Stimulated activated CD4-positive, alpha-beta T cell treated with anti-CD3 and anti-CD28 coated beads, Interleukin-12 subunit alpha, Interleukin-12 subunit beta, amount 100 ng/mL, for 48 hours (primary cell): ENCODE measurements at places on chromosomes 7 and 10.

DNA sequence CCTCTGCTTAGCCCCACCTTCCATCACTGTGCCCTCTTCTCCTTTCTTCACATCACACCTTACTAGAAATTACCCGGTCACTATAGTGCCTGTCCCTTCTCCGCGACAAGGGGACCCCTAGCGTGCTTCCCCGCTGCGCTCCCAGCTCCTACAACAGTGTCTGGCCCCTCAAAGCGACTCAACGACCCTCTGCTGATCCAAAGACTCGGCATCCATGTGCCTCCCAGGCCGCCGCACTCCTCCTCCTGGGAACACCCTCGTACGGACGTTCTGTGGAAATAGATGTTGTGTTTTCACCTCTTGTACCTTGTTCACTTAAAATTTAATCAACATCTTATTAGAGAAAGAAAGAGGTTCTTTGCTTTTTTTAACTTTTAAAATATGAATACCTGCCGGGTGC, 463.5 kb downstream of the DNAJB6 start:
- no peak for DNase-seq

DNA sequence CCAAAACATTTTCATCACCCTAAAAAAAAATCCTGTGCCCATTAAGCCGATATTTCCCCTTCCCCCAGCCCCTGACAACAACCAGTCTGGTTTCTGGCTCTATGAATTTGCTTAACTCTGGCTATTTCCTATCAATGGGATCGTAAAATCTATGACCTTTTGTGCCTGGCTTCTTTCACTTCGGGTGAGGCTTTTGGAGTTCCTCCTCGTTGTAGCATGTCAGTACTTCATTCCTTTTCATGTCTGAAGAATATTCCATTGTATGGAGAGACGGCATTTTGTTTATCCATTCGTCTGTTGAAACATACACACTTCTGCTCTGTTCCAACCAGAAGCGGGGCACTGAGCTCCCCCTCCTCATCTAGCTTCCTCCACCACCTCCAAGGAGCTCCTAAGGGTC, 29.5 kb downstream of the TACC2 start:
- no peak for DNase-seq

DNA sequence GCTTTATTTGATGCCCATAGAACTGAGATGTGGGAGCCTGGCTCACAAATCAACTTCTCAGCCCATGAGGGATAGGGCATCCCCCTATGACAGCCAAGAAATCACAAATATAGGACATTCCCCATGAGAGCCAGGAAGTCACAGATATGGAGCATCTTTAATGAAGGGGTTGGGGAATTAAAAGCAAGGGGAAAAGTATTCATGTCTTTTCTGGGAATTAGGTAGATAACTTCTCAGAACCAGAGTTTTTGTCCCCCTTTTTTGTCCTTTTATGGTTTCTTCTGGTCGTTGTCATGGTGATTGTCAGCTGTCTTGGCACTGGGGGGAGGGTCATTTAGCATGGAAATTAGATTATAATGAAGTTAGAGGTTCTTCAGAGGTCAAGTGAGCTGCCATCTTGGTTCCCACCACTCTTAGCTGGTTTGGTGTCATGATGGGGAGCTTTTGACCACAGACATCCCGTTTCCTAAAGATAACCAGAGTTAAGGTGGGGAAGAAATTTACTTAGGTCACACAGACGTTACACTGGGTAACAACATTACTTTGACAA, 56.9 kb downstream of the NOD1 start:
- DNase-seq, result no peak

DNA sequence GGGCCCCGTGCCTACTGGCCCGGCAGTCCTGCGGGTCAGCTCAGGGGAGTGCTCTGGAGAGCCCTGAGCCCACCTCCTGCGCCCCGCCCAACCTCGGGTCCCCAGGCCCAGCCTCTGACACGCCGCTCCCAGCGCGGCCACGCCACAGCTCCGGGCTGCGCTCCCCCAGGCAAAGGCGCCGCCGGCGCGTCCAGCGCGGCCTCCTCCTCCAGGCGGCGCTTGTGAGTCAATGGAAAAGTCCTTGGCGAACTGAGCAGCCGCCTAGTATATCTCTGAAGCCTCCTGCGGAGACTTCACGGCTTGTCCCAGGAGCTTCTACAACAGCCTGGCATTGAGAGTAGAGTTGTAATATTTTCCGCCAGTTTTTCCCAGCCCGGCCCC, 29.5 kb upstream of the BMS1 start:
- DNase-seq, result peak; percentile 66

GRCh38 chr10:42866115-42866995, 83.8 kb downstream of the BMS1 start:
- DNase-seq, result peak; percentile 28

DNA sequence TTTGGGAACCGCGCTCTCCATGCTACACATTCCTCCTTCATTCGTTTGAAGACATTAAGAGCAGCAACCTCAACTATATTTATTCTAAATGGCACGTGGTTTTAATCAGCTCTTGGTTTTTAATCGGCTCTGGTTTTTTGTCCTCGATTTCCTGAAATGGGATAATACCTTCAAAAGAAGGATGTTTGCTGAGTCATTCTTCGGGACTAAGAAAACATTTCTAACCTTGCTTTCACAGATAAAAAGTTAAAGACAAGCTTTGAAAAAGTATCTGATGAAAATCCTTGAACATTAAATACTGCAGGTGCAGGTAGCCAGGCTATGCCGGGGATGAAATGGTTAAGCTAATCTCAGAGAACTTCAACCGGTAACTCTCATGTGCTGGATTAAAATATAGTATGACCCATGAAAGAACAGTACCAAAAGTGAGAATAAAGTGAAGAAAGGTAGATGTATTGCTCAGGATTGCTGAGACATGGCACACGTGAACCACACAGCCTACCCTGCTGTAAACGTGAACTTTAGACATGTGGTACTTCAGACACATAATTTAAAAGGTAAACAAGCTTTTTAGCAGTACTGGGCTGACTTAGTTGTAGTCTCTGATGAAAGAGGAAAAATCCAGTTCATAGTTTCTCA, 89.1 kb downstream of the PTPRN2 start:
- DNase-seq, result no peak

- no peak for DNase-seq
Measured at GRCh38 chr10:127776816-127777215, 39.8 kb downstream of the FOXI2 start.

DNA sequence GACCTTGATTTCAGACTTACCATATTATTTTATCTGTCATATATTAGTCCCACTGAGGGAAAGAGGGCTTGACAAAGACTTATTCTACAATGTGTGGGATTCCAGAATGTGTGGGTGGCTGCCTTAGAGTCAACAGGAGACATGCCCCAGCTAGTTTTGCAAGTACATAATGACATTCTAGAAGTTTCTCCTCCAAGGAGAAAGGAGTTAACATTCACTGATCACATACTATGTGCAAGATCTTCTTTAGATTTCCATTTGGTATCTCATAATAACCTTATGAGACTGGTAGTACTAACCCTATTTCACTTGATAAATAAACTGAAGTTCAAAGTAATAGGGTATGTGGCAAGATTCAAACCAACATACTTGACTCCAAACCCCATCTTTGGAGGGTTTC, 25.2 kb downstream of the IRF5 start:
- DNase-seq, result no peak

GRCh38 chr7:82740246-82740848, 296.8 kb upstream of the CACNA2D1 start:
- no peak for DNase-seq

DNA sequence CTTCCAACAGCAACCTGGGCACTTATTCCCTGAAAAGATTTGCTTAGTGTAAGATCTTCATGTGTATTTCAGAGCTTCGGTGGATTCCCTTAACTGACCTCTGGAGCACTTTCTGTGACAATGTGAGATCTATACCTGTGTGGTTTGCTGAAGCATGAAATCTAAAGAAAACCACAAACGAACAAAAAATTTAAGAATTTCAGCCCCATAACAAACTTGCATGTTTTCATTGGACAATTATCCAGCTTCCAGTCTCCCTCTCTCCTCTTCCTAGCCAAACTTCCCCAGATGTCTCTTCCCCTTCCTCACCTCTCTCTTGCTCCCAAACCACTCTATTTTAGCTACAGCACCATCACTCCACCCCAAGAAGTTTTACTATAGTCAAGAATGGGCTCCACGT, 279.9 kb upstream of the SORCS1 start:
- DNase-seq, result no peak

GRCh38 chr7:110051372-110051771, 1039.6 kb upstream of the LRRN3 start:
- DNase-seq, result no peak

GRCh38 chr7:117776224-117776623, 97.0 kb downstream of the CTTNBP2 start:
- no peak for DNase-seq

- no peak for DNase-seq
Measured at GRCh38 chr7:47979832-47980181, 392 bp upstream of the HUS1 start.

DNA sequence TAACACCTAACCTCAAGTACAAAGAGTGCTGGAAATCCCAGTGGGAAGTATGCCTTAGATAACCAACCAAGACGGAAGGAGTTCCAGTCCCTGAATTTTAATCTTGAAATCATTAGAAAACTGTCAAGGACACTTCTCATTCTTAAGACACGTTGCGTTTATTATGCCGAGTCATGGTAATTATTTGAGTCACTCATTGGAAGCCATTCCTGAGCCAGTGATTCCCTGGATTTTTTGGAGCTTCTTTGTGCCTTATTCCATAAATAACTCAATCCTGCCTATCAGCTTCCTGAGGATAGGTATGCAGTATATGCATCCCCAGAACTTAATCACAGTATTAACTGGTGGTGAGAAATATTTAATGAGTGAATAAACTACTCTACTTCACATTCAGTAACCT, 77.4 kb downstream of the PPP1R17 start:
- DNase-seq, result no peak

GRCh38 chr10:131901181-131901829, 497 bp downstream of the PPP2R2D start:
- DNase-seq, result no peak

DNA sequence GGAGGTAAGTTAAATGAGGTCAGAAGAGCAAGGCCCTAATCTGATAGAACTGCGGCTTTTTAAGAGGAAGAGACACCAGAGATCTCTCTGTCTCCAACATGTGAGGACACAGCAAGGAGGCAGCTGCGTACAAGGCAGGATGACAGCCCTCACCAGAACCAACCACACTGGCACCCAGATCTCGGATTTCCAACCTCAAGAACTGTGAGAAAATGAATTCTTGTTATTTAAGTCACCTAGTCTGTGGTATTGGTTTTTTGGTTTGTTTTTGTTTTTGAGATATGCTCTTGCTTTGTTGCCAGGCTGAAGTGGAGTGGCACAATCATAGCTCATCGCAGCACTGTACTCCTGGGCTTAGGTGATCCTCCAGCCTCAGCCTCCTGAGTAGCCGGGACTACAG, 127.2 kb downstream of the DLG5 start:
- DNase-seq, result no peak

DNA sequence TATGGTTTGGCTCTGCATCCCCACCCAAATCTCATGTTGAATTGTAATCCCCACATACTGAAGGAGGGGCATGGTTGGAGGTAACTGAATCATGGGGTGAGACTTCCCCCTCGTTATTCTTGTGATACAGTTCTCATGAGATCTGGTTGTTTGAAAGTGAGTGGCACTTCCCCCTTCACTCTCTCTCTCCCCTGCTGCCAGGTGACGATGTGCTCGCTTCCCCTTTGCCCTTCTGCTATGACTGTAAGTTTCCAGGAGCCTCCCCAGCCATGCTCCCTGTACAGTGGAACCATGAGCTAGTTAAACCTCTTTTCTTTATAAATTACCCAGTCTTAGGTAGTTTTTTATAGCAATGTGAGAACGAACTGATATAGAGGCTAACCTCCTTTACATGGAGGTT, 16.6 kb downstream of the PLPP4 start:
- no peak for DNase-seq

GRCh38 chr7:1225441-1226185, 7.1 kb upstream of the UNCX start:
- DNase-seq, result no peak

DNA sequence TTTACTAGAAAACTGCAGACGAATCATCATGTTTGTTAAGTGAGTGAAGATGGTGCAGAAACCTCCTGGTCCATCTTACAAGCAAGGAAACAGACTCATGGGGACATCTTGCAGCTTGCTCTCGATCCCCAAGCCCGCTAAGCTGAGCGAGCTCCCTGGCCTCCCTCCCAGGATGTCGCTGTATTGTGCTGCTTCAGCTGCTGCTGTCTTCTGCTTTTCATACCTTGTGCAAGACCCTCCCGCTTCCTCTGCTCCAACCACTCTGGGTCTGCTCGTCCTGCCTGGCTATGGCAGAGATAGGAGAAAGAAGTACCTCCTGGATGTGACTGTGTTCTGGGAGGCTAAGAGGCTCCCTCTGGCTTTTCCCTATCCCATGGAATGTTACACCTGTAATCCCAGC, 285.2 kb upstream of the FZD8 start:
- no peak for DNase-seq

DNA sequence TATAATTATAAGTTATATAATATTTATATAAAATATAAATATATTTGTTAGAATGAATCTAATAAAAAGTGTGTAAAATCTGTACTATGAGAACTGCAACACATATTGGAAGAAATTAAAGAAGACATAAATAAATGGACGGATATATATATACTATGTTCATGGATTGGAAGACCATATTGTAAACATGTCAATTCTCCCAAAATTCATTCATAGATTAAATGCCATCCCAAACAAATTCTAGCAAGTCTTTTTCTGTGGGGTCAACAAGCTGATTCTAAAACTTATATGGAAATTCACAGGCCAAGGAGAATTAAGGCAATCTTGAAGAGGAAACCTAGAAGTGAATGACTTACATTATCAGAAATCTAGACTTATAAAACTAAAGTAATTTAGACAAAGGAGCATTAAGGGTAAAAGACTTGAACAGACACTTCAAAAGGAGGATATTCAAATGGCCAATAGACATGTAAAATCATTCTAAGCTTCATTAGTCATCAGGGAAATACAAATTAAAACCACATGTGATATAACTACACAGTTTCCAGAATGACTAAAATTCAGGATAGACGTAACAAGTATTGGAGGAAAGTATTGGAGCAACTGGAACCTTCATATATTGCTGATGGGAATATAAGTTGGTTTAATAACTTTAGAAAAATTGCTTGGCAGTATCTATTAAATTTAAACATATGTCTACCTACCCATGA, 225.9 kb downstream of the EMX2 start:
- DNase-seq, result no peak
